ENCODE measurements at places on chromosomes 12 and 14.

- no peak for DNase-seq
Observed at GRCh38 chr12:2672863-2673262, 121.9 kb upstream of the FKBP4 start.

GRCh38 chr14:104926619-104927431 is 2.1 kb downstream of the PLD4 start:
- no peak for DNase-seq

GRCh38 chr12:116246490-116247179 is 30.9 kb downstream of the MED13L start:
- DNase-seq, result no peak

- DNase-seq, result no peak
Observed at GRCh38 chr14:100281286-100282082, 24.8 kb downstream of the SLC25A29 start.

- DNase-seq, result no peak
Observed at GRCh38 chr12:2876431-2877046, 435 bp downstream of the FOXM1 start.

DNA sequence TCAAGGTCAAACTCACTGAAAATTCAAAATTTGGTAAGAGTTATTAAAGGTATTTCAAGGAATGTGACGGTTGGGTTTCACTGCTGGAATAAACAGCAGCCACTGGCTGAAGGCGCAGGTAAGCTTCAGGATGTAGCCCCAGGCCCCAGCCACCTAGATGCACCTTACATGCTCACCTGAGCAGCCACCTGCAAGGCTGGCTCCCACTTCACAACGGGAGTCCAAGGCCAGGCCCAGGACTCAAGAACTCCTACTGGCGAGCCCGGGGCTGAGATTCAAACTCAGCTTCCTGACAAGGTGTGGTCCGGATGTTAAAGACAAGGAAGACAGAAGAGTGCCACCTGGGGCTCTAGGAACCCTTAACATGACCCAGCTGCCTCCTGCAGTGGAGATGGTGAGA is 78.4 kb downstream of the ITPK1 start:
- peak; percentile 17 for DNase-seq

DNA sequence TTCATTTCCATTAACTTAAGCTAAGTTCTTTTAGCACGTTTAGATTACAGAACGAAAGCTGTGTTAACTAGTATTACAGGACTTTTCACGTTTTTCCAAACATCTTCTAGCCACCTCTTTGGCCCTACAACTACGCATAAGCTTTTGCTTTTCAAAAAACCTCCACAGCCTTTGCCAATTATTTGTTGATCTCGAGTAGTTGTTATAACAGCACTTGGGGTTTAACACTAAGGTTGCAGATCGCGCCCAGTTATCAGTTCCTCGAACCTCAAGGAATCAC is 450 bp upstream of the RBM25 start:
- no peak for DNase-seq

DNA sequence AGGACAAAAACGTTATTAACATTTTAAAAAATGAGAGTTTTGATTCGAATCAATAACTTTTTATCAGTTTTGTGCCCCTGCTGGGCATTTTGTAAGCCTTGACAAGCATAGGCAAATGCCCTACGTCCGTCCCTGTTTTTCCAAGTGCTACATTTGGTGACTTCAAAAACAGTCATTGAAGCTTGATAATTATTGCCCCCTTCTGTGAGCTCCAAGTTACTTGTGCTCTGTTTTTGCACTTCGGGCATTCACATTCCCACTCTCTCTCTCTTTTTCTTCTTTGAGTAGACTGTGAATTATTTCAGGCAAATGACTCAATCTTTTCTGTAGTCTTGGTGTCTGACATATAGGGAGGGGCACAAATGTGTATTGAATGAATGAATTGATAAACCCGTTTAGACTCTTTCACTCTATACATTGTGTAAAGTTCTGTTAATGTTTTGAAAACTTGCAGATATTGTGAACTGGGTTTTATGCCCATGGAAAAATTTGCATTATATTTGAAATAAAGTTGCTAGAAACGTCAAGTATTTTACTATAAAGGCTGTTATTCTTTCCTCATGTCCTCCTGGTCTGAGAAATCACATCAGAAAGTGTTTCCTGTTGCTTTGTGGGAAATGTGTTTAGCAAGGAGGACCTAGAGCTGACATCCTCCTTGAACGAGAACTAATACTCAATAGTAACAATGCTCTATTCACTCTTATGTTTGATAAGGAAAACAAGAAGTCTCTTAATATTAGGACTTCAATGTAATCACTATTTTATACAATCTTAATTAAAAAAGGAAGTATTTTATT is 1.4 kb downstream of the APAF1 start:
- no peak for DNase-seq

DNA sequence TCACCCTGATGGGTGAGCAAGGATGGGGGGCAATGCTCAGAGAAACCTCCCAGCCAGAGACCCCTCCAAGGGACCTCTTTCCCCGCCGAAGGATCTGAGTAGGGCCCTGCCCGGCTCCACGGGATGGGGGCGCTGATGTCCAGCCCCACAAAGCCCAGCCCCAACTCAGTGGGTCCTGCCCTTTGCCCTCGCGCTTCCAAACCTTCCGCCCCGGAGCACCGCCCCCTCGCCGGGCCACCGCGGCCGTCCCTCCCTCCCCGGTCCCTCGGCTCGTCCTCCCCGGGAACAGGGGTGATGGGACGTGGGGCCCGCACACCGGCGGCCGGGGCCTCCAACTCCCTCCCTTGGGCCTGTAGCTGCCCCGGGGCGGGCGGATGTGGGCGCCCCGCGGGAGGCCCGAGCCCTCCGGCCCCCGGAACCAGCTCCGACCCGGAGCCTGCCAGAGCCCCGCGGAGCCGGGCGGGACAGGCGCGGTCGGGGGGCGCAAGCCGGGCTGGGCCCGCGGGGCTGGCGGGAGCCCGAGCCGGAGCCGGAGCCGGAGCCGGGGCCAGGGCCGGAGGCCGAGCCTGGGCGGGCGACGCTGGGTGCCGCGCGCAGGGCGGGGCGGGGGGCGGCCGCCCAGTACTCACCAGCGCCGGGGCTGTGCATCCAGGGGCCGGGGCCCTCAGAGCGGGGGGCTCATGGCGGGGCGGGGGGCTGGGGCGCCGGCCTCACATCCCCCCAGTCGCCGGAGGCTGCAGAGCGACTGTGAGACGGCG is 386 bp downstream of the HDAC7 start:
- no peak for DNase-seq

- no peak for DNase-seq
Observed at GRCh38 chr14:87529081-87529480, 463.9 kb downstream of the GALC start.

GRCh38 chr12:43501703-43502102 is 50.3 kb downstream of the ADAMTS20 start:
- DNase-seq, result peak; percentile 34

- DNase-seq, result no peak
Observed at GRCh38 chr12:98873776-98874175, 228.7 kb downstream of the APAF1 start.

DNA sequence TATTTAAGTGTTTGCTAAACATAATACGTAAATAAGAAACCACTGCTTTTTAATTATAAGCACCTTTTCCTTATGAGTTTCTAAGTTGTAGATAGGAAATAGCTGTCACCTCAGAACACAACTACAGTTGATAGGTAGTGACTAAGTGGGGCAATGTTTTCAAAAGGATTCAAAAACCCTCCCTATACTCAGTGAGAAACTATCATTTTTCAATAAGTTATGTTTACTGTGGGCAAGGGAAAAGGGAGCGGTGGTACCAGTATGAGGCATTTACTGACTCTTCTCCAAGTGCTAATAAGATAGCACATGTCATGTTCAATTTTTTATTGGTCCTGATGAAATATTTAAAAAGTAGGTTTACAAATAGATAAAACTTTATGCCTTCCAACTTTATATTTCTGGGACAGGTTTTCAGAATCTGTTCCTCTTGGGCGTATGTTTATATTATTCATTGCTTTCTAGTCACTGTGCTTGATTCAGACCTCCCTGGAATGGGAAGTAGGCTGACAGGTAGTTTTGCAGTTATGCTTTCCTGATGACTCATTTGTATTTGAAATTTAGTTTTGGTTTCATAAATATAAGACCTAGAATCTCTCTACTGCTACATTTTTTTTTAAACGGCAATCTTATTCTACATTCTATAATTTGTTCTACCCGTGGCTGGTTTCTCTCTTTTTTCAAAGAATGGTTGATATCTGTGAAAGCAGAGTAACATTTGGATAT is 153.1 kb downstream of the TMEM117 start:
- DNase-seq, result no peak

DNA sequence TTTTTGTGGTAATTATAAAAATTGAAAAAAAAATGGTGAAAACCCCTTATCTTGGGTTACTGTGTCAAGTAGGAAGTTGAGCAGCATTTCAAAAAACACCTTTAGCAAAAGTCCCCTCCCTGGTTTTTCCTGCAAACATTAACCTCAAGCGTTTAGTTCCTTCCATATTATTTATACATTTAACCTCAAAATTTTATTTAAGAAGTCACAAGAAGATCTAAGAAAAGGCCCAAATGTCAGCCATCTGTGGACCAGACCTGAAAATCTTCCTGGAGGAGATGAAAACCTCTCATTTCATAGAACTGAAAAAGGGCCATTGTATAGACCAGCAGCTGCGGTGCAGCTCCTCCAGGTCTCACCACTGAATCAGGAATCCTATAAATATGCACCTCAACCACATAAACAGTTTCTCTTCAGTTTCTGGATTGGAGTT is 40.4 kb upstream of the BTG1 start:
- no peak for DNase-seq

DNA sequence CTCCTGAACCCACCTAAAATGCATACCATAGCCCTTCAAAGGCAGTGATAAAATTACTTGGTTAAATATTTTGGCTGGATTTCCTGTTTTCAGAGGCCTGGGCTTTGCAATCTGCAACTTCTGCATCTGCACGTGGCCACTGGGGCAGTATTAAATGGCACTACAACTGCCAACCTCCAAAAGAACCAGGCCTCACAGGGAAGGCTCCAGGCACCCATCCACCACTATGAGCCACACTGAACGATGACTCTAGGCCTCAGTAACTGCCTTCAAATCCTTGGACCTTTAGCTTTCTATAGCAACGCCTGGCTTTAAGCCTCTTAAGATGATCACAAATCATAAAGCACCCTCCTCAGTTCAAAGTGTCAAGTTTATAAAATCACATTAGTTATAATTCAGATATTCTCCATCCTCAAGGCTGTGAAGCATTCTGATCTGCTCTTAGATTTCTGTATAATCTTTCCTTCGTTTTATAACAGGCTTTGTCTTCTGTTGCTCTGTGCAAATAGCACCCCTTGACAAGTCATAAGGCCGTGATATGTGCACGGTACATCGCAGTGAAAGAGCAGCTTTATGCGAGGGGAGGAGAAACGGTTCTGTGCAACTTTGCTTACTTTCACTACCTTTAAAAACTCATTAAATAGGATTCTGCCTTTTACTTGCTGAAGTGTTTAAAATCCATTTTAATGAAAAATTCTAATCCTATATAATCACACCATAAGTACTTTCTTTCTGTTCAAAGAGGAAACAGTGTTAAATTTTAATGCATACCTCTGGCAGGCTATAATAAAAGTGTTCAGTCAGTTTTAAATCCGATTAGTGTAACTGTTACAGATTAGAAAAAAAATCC is 196.4 kb upstream of the G2E3 start:
- peak; percentile 76 for DNase-seq

DNA sequence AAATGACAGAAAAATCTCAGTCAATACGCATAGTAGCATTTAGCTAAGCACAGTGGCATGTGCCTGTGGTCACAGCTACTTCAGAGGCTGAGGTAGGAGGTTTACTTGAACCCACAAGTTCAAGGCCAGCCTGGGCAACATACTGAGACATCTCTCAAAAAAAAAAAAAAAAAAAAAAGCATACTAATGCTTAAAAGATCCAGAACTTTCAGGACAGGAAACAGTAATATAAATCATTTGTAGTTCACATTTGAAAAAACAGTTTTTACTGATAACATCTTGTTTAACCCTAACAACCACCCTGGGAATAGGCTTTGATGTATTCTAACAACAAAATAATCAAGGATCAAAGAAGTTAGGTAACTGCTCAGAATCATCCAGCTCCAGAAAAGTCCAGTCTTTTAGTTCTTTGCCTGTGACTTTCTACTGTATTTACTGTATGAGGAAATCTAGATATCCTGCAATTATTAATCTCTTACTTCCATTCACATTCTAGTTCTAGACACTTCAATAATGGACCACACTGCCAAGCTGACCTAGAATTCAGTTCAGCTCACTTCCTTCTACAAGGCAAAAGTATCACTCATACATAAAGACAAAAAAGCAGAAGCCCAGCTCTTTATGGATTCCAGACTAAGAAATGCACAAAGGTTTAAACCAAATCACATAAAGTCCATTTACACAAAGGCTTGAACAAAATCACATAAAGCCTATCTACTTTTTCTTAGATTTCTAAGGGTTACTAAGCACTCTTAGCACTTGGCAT is 28.5 kb downstream of the PAWR start:
- no peak for DNase-seq

DNA sequence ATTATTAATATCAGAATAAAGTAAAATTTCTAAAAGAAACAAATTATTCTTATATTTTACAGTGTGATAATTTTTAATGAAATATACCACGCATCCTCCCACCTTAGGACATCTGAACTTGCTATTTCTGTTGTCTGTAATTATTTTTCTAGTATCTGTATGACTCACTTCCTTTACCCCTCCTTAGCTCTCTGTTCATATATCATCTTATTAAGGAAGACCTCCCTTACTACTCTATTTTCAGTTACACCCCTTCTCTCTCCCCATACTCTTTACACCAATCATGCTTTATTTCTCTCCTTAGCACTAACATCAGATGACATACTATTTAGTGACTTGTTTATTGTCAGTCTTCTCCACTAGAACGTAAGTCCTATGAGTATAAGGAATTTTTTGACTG is 34.2 kb upstream of the C12orf50 start:
- no peak for DNase-seq

DNA sequence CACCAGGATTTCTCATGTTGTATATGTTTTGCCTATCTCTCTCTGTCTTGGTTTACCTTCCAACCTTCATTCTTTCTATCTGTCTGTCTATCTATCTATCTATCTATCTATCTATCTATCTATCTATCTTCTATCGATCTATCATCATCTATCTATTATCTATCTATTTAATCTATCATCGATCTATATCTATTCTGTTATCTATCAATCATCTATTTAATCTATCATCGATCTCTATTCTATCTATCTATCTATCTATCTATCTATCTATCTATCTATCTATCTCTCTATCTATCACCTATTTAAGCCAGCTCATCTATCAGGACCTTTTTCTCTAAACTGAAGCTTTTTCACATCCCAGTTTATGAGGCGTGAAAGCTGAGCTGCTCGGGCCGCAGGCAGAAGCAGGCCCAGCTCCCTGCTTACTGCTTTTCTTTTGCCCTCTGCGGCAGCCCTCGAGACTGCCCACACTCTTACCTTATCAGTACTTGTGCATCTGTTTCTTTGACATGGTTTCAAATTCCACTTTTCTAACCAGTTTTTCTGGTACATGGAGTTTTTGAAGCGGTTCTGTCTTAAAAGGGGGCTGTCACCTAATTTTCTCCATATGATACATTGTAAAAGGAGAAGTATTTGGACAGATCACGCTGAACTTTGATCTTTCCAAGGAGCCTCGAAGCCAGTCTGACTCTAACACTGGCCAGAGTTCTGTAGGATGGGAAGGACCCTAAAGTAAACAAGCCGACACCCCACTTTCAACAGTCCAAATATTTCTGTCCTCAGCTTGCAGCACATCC is 44.4 kb upstream of the GSG1 start:
- DNase-seq, result no peak

Measured in NCI-H524 (cell line).